Aorta (tissue), 5 donors: ENCODE measurements at places on chromosomes 12 and 14. TPM values are rescaled to one million over a fixed set of nuclear protein-coding genes. Genes with fewer than 3 reads are reported as not detected.

Gene ARMH4
- 8.4 TPM for total RNA-seq

Gene SYT1
- total RNA-seq = 1.5 TPM

Gene TAS2R9
- total RNA-seq = not detected

- no peak for DNase-seq
Observed at GRCh38 chr12:94133964-94134795, 14.2 kb upstream of the PLXNC1 start.

DNA sequence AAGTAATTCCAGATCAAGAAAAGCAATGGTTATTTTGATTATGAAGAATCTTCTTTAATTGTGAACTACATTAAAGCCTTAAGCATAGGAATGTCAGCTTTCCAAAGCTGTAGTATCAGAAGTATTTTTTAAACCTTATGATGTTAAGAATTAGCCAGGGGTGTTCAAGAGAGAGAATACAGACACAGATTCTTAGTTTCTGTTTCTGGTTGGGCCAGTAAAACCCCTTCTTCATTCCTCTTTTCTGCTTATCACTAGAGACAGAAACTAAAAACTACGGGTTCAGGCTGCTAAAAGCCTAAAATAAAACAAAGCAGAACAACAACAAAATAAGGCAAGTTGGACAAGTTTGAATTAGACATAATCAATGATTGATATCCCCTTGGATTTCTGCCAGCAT is 38.2 kb downstream of the IFT43 start:
- DNase-seq = no peak

DNA sequence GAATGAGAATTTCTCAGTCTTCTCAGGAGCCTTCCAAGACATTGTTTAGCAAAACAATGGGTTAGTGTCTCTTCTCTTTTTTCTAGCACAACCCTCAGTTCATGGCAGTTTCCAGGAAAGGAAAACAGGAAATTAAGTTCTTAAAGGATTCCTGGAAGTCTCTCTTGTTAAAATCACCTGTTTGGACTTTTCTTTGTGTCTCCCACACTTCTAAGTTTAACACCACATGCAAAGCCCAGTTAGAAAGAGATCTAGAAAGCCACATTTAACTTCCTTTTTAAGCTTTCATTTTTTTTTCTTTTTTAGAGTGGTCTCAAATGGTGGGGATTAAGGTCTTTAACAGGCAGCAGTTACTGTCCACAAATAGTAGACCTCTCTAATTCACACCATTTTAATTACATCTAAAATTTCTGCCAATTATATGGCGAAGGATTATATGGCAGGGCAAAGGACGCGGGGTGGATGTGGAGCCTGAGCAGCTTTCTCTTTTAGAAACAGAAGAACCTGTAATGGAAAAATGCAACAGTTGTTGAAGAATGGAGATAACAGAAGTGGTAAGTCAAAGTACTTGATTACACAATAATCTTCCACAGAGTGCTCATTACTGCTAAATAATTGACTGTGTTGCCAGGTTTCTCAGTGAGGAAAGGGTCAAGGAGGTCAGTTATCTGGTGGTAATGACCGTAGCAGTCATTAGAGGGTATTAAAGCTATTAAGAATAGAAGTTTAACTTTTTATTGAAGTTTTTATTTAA is 298.6 kb downstream of the AKAP6 start:
- no peak for DNase-seq
